ENCODE measurements at places on chromosomes 4 and X.

DNA sequence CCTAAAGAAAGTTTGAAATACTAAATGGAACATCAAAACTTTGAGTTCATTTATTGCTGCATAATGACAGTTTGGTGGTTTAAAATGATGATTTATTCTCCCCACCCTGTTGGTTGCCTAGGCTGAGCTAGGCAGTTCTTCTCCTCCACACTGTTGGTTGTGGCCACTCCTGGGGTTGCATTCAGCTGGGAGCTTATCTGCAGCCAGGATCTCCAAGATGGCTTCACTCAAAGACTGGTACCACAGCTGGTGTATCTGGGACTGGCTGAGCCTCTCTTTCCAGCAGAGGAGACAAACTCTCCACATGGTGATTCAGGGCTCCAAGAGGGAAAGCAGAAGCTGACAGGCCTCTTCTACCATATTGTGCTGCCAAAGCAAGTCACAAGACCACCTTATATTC is 33.1 kb downstream of the MSL3 start:
- DNase-seq = no peak

DNA sequence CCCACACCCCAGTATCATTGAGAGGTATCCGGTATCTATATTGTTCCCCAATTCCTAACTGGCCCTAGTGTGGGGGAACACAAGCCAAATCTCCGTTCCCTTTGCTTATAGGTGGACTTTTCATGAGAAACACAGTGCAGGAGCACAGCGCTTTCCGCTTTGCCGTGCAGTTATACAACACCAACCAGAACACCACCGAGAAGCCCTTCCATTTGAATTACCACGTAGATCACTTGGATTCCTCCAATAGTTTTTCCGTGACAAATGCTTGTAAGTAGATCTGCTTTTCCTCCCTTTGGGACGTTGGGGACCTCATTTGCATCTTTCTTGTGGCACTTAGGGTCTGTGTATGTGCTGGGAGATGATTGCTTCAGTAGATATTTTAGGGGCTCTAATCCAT is 1.6 kb downstream of the GRIA3 start:
- DNase-seq = no peak

GRCh38 chr4:168183717-168184571 is 91.6 kb downstream of the ANXA10 start:
- DNase-seq = peak; percentile 2

- DNase-seq = no peak
Observed at GRCh38 chrX:143787341-143787740, 66.8 kb upstream of the SPANXN2 start.

DNA sequence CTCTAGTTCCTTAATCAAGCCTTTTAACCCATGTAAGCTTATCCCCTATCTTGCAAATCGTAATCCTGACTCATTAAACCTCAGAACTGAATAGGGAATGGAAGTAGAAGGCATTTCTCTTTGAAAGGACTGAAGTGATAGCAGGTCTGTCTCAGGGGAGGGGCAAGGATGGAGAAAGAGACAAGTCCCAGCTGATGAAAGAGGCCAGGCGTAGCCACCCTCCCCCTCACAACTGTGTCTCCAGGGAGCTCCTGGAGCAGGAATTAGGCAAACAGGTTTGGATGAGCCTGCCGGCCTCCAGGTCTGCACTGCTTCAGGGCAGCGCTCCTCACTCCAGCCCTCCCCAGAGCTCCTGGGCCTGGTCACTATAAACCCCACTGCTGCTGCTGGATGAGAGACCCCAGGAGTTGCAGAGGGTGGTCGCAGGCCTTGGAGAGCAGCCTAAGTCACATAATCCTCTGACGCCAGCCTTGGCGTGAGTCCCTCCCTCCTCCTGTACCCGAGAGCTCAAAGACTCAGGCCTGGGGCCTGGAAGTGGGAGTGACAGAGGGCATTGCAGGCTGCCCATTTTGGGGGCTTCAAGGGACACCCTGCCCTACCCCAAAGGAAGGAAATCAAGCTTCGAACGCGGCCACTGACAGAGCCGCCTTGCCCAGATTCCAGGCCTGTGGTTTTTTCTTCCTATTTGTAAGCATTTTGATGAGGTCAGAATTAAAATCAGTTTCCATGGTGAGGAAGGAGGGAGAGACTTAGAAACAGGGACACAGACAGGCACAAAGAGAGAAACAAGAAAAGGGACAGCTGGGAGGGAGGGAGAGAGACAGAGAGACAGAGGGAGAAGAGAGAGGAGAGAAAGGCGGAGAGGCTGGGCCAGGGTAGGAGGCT is 21.2 kb upstream of the MSX1 start:
- DNase-seq = no peak

Measured in CD8-positive, alpha-beta memory T cell (primary cell).